RWPE1 (cell line): ENCODE measurements at places on chromosomes 16 and 17.

DNA sequence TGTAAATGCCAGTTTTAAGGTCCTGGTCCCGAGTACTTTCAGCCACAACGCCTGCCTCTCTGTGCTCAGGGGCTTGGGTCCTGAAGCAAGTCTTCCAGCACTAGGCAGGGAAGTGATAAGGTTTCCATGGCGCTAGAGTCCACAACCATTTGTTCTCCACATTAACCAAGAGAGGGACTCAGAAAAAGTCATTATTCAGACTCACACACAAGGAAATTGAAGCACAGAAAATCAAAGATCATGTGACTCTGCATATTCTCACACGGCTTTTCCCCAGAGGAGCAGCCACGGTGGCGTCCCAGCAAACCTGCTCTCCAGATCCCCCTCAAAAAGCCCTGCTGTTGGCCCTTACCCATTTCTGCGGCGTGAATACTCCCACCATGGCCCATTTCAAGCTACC lies 9.7 kb downstream of the ENPP7 start:
- DNase-seq = no peak

- peak; percentile 30 for DNase-seq
Measured at GRCh38 chr17:67211742-67212141, 33.3 kb downstream of the HELZ start.

DNA sequence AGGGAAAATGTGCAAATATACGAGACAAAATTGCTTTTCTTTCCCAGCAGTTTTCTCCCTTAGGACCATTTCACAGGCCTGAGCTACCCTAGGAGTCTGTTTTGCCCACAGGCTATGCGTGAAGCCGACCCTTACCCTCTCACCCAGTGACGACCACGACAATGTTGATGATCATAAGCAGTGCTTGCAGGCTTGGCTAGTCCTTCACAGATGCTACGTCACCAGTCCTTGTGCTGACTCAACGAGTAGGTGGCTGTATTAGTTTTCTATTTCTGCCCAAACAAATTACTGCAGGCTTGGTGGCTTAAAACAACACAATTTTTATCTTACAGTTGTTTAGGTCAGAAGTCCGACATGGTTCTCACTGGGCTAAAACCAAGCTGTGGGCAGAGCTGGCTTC lies 574.6 kb upstream of the HSBP1 start:
- DNase-seq = no peak

GRCh38 chr17:16888413-16889087 lies 83.4 kb downstream of the TNFRSF13B start:
- no peak for DNase-seq

- DNase-seq = peak; percentile 78
Measured at GRCh38 chr16:19375561-19376158, 42.0 kb upstream of the TMC5 start.

- peak; percentile 73 for DNase-seq
Measured at GRCh38 chr16:24858219-24859041, 12.7 kb downstream of the SLC5A11 start.
